ENCODE measurements at places on chromosomes 6 and 20.

GRCh38 chr6:54719131-54719530, 127.4 kb upstream of the FAM83B start:
- no peak for DNase-seq

GRCh38 chr6:118786596-118787453, 107.1 kb upstream of the ASF1A start:
- no peak for DNase-seq

- no peak for DNase-seq
These were observed 73.2 kb downstream of the BCKDHB start for GRCh38 chr6:80179695-80180094.

- no peak for DNase-seq
These were observed 652.1 kb upstream of the SLC35B3 start for GRCh38 chr6:9087470-9087869.

GRCh38 chr20:11012975-11013374, 339.2 kb upstream of the JAG1 start:
- DNase-seq: no peak

DNA sequence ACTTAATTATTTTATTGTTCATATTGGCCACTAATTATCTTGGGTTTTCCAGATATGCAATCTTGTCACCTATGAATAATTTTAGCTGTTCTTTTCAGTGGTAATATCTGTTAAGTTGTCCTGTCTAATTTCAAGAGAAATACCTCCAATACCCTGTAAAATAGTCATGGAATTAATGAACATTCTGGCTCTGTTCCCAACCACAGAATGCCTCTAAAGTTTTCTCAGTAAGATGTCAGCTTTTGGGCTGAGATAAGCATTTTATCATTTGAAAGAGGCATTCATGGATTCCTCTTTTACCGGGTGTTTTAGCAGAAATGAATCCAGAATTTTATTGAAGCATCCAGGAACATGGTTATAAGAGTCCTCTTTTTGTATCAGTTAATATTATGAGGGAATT, 109.3 kb downstream of the WDR27 start:
- no peak for DNase-seq

- no peak for DNase-seq
These were observed 15.6 kb downstream of the BTN2A1 start for GRCh38 chr6:26473429-26473757.

DNA sequence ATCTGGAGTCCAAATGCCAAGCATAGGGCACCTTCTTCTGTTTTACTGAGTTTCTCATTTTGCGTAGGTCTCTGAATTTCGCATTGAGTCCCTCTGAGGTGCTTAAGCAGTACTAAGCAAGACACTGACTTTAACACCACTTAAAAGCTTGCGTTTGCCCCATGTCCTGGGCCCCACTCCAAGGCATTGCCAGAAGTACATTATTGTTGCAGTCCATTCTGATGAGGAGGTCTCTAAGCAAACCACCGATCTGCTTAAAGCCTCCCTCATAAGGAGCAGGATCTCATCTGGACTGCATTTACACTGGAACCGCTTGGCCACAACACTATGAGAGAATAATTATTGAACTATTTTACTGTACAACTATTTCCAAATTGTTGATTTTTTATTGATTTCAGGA, 16.3 kb downstream of the BMP2 start:
- DNase-seq: no peak

DNA sequence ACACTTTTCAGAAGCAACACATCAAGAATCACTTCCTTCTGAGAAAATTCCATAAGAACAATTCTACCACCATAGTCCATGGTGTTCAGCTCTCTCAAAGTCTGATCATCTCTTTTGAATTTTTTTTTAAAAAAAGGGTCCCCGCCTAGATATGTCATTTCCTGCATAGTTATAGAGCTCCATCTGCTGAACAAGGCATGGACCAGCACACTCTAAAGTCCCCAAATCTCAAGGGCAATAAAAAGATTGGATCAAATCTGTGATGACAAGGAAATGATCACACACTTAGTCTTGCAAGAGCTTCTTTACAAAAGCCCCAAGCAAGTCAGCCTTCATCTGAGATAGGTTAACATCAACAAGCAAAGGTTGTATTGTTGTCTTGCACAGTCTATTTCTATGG, 100.7 kb upstream of the STMND1 start:
- no peak for DNase-seq

DNA sequence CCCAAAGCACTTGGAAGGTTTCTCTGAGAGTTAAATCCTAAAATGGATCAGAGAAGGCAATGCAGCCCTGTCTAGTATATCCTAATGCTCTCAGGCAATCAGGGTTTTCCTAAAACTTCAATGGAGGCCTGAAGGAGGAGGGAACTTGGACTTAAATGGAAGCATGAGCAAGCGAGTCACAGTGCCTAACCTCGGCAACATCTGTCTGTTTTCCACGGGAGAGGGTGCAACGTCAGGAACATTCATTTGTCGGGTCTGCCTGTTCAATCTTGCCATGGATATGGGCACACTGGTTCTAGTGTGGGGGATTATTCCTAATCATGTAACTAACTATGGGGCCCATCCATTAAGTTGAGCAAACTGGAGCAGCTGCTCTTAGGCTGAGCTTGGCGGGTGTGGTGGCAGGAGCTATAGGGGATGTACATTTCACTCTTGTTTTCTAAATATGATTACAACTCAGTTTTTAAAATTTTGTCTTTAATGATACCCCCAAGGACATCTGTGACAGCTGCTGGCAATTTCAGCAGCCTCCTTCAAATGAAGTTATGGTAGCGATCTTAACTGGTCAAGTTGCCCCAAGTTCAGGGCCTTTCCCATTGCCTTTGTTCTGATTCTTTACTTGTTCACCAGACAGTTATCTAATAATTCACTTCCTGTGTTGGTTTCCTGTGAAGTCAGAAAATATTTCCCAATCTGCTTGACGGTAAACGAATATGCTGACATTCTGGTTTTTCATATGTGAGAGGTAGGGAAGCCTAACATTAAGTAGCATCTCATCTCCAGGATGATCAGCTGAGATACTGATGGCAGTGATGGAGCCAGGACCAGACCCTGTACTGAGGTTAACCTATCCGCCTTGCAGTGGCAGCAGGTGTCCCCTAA, 21.6 kb downstream of the DSE start:
- peak; percentile 97 for DNase-seq

DNA sequence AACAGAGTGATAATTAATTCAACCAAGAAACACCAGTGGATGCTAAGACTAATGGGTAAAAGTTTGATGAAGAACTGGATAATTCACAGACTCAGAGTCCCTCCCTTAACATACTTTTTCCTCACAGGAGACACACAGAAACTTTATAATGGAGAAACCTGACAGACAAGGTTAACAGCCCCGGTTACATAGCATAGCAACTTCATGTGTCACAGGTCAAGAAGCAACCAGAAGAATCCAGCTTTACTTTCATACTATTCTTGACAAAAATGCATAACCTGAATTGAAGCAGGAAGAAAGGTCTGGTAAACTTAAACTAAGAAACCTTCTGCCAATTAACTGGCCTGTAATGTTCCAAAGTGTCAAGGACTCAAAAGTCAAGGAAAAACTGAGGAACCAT, 375.9 kb downstream of the RNF144B start:
- DNase-seq: no peak

DNA sequence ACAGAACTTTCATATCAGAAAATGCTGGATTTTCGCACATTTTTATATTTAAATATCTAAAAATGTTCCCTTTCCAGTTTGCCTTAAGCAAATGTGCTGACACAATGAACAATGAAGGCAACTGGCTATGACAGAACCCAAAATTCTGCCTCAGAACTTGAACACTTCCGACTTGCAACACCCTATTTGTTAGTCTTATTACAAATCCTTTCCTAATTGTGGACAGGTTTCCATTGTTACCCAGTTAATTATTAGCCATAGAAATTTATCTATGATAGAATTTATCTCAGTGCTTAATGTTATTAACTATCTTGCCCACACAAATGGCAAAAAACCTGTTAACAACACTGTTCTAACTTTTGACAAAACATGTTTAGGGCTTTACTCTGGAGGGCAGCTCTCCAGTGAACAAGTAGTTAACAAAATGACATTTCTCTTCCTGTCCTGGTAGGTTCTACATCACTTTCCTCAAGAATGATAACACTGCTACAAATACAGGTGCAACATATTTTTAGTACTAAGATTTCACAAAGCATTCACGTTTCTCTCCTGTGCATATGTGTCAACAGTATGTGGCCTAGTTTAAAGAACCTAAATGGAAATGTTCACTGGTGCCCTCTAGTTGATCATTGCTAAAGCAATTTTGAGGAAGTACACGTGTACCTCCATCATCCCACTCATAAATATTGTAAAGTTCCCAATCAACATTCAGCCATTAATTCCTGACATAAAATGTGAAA, 58.4 kb downstream of the HIVEP2 start:
- peak; percentile 66 for DNase-seq

GRCh38 chr20:8144282-8145245, 12.5 kb downstream of the PLCB1 start:
- DNase-seq: no peak

DNA sequence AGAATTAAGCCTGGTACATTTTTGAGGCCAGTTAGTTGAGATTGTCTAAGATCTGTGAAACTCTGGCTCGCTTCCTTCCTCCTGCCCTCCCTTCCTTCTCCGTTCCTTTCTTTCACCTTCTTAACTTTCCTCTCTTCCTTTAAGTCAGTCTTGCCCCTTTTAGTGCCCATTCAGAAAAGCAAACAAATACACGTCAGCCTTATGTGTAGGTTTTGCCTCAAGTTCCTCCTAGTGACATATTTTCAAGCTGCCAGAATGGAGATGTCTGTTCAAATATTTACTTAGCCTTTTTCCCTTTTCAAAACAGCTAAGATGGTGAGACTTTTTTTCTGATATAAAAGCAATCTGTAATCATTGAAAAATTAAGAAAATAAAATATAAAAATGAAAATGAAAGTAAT, 178.4 kb downstream of the FARS2 start:
- no peak for DNase-seq

- no peak for DNase-seq
These were observed 22.2 kb upstream of the ADGRG6 start for GRCh38 chr6:142279350-142280180.

DNA sequence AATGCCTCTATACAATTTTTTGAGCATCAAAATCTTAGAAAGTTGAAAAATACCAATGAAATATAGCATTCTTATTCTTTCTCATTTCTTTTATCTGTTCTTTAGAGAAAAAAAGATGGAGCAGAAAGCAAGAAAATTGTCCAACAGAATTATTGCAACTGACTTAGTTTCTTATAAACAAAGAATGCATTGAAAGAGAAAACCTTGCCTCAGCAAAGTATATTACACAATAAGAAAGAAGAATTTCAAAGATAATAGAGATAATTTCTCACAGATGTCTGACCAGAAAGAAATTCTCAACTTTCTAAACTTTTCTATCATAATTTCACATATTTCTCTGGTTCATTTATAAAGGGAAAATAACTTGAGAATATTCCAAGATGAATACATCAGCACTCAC, 47.0 kb upstream of the PRND start:
- no peak for DNase-seq

DNA sequence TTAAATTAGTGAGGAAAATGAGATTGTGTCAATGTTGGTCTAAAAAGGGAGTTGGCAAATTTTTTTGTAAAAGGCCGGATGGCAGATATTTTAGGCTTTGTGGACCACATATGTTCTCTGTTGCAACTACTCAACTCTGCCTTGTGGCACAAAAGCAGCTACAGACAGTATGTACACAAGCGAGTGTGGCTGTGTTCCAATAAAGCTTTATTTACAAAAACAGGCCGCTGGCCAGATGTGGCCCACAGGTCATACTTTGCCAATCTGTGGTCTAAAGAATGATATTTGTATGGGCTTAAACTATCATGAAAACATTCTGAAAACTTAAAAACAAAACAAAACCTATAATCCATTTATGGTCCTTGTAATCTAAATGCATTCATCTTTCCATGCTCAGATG, 228.3 kb downstream of the CLIC5 start:
- no peak for DNase-seq

DNA sequence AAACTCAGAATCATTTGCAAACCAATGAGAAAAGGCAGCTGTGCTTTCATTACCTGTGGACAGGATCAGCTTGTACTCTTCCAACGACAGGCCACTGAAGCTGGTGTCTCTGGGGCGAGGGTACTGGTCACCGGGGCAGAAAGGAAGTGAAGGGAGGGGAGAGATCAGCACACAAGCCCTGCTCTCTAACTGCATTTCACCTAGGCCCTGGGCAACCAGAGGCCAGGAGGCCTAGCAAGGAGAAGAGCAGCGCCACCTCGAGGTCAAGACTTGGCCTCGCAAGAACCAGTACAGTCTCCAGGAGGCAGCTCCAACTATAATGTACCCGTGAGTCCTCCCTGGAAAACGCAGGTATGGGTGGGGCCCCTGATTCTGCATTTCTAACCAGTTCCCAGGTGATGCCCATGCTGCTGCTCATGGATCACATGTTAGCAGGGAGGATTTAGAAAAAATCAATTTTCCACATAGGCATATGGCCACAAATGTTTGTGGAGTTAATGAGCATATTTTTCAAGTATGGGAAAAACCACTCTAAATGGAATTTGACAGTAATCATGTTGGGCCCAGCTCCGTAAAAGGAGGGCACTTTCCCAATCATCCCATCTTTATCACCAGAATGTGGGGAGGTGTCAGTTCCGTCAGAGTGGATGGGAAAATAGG, 11.0 kb downstream of the UQCC2 start:
- DNase-seq: peak; percentile 54

DNA sequence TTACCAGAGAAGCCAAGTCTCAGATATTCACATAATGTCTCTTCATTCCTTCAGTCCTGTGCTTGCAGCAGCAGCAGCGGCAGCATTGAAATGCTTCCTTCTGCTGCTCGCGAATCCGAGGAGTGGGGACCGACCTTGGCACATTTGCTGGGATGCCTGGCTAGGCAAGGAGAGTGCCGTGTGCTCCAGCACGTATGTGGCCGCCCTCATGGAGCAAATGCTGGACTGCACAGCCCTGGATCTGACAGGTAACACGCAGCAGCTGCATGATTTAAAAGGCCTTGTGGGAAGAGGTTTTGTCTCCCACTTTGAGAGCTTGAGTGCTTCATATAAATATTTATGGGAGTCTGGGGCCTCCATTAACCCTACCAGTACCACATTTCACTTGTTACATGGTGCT, 9.9 kb downstream of the MAFB start:
- DNase-seq: no peak

- no peak for DNase-seq
These were observed 404.1 kb downstream of the LMBRD1 start for GRCh38 chr6:69392745-69393144.

- DNase-seq: no peak
These were observed 34.8 kb downstream of the HFE start for GRCh38 chr6:26122005-26122388.

GRCh38 chr20:41468994-41469600, 102.5 kb upstream of the EMILIN3 start:
- no peak for DNase-seq

- DNase-seq: peak; percentile 86
These were observed 113.5 kb upstream of the BTN3A2 start for GRCh38 chr6:26251354-26252076.

- DNase-seq: no peak
These were observed 52.9 kb downstream of the TRMT11 start for GRCh38 chr6:126039284-126039683.

- no peak for DNase-seq
These were observed 43.3 kb downstream of the TGM2 start for GRCh38 chr20:38121741-38122140.

Measured in inflammatory macrophage treated with lipopolysaccharide for 4 hours (primary cell).